Activated CD4-positive, CD25-positive, alpha-beta regulatory T cell (primary cell): ENCODE measurements at places on chromosomes 3 and 15.

DNA sequence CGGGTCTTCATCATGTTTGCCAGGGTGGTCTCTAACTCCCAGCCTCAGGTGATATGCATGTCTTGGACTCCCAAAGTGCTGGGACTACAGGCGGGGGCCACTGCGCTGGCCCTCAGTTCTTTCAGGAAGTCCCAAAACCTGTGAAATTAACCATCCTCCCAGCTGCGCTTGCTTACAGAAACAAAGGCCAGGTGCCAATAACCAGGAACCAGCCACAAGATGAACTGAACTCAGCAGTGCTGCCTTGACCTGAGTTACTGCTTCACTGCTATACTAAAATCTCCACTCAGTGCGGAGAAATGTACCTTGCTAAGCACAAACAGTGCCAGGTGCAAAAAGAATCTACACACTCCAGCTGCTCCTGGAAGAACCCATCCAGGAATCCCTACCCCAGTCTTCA is 3.9 kb upstream of the GCHFR start:
- no peak for DNase-seq

DNA sequence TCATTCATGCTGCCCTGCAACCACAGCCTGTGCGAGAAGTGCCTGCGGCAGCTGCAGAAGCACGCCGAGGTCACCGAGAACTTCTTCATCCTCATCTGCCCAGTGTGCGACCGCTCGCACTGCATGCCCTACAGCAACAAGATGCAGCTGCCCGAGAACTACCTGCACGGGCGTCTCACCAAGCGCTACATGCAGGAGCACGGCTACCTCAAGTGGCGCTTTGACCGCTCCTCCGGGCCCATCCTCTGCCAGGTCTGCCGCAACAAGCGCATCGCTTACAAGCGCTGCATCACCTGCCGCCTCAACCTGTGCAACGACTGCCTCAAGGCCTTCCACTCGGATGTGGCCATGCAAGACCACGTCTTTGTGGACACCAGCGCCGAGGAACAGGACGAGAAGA is 4.7 kb downstream of the TRIM42 start:
- DNase-seq, result no peak

- DNase-seq, result no peak
These were observed 21.3 kb upstream of the TEX9 start for GRCh38 chr15:56343879-56344278.

DNA sequence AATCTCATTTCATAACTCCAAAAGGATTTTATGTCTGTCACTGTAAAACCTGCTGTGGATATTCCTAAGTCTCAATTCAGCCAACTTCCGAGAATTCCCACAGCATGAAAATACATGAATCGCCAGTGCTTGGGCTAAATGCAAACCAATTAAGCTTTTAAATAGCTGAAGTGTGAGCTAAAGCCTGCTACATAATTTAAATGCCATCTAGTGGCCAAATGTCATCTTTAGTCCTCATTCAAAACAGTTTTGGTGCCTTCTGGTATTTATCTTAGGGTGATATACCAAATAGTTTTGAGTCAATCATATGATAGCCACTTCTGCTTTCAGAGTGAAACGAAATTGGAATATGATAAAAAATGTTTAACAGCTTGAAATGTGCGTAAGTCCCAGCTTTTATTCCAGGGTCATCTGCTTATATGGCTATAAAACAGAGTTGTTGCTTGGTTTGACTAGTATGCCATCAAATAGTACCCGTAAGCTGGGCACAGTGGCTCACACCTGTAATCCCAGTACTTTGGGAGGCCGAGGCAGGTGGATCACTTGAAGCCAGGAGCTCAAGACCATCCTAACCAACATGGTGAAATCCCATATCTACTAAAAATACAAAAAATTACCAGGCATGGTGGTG is 41.8 kb upstream of the CCNL1 start:
- DNase-seq, result no peak

GRCh38 chr3:141623691-141624090 is 114.4 kb upstream of the RNF7 start:
- DNase-seq, result no peak

DNA sequence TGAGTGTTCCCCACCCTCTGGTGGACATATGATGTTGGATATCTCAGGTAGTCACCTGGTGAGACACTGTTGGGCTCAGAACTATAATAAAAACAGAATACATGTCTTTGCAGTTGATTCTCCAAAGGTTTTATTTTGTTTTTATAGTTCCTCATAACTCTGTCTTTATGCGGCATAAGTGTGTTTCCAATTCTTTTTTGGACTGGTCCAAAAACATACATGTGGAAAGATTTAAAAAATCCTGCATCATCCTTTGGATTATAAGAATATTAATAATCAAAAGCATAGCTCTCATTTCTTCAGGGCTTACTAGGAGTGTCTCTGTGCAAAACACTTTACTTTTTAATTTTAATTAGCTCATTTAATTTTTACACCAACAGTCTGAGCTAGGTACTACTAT is 71.0 kb upstream of the ANKRD34C start:
- no peak for DNase-seq

DNA sequence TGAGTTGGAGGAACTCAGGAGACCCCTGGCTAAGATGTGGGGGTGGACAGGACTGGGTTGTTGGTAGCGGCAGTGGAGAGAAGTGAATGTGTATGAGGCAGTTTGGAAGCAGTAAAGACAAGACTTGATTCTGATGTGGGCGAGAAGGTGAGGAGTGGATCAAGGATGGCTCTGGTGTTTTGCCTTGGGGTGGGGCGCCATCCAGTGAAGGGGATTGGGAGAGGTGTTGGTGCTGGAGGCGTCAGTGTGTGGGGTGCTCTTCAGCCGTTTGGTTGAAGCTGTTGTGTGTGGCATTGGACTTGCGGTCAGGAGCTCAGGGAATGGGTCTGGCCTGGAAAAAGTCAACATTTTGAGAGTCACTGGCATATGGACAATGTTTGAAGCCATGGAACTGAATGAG is 13.3 kb downstream of the FAN1 start:
- no peak for DNase-seq

DNA sequence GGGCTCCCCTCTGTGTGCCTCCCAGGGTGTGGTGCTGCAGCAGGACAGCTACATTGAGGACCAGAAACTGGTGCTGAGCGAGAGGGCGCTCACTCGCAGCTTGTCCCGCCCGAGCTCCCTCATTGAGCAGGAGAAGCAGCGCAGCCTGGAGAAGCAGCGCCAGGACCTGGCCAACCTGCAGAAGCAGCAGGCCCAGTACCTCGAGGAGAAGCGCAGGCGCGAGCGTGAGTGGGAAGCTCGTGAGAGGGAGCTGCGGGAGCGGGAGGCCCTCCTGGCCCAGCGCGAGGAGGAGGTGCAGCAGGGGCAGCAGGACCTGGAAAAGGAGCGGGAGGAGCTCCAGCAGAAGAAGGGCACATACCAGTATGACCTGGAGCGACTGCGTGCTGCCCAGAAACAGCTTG is 53.7 kb downstream of the KLHL25 start:
- no peak for DNase-seq

- no peak for DNase-seq
These were observed 51.5 kb upstream of the SLCO3A1 start for GRCh38 chr15:91801836-91802534.

GRCh38 chr3:5005367-5005766 is 26.1 kb downstream of the BHLHE40 start:
- DNase-seq, result no peak

DNA sequence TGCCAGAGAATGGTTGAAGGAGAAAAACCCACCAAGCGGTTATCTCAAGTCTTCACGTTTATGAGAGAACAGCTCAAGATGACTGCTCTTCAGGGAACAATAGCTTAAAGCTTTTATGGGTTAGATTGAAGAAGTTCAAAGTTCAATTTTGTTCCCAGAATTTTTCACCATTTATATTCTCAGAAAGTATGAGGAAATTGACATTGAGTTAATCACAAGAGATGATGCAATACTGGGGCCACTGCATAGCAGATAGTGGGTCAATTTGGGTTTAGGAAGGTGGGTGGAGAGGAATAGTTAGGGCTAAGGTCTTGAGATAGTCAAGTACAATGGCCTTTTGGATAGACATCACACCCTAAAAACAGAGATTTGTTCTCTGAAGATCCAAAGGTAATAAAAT is 539.3 kb downstream of the SQOR start:
- no peak for DNase-seq

DNA sequence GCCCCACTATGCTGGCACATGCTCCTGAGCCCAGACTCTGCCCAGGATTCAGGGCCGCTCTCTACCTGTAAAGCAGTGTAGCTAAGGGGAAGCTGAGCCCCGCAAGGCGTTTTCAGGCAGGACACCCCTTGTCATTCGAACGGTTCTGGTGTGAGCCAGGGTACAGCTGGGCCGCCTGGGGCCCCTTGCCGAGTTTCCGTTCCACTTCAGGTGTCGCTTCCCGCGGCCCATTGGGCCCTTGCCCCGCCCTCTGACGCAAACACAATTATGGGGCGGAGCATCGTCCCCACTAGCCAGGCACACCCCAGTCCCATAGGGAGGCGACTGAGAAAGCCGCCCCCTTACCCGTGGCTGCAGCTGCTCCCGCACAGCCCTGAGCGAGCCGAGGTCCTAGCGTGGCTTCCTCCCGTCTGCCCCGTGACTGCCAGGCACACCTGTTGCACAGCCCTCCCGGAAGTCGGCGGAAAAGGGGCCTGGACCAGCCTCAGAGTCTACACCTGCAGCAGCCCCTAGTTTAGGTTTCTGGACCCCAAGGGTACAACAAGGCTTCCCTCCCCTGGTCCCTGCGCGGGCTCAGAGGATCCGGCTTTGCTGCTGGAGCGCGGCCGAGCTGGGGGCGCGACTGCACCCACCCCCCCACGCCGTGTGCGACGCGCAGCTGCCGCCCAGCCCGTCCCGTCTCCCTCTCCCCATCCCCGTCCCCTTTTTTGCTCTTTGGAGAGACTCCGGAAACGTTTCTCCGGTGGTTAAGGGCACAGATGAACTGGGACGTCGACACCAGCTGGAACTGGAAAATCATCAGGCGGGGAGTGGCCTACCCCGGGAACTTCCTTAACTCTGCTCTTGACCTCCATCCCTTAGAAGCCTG is at the start of gene PLSCR2:
PLSCR2 (minus strand) TSS at position 412 of the 868 bp plus-strand sequence. CDS start 9,657 bp downstream, outside the sequence.
- DNase-seq, result peak; percentile 7

- no peak for DNase-seq
These were observed 34.7 kb upstream of the SYNM start for GRCh38 chr15:99070208-99070607.

DNA sequence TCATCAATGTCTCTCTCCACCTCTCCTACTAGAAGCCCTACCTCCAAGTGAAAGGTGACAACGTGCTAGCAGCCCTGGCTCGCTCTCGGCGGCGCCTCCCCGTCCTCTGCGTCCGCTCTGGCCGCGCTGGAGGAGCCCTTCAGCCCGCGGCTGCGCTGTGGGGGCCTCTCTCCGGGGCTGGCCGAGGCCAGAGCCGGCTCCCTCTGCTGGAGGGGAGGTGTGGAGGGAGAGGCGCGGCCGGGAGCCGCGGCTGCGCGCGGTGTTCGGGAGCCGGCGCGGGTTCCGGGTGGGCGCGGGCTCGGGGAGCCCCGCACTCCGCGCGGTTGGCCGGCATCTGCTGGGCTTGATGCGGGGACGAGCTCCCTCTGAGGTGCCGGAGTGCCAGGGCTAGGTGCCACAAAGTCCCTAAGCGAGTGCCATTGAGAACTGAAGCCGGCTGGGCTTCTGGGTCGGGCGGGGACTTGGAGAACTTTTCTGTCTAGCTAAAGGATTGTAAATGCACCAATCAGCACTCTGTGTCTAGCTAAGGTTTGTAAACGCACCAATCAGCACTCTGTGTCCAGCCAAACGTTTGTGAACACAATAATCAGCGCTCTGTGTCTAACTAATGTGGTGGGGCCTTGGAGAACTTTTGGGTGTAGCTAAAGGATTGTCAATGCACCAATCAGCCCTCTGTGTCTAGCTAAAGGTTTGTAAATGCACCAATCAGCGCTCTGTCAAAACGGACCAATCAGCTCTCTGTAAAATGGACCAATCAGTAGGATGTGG is 84.8 kb upstream of the ARRDC4 start:
- no peak for DNase-seq

DNA sequence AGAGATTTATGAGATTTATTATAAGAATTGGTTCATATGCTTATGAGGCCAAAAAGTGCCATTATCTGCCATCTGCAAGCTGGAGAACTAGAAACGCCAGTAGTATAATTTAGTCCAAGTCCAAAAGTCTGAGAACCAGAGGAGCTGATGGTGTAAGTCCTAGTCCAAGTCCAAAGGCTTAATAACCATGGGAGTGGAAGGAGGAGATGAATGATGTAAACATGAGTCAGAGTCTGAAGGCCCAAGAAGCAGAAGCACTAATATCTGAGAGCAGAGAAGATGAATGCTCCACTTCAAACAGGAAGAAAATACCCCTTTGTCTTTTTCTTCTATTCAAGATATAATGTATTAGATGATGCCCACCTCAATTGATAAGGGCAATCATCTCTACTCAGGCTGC is 185.7 kb downstream of the CGGBP1 start:
- DNase-seq, result no peak

GRCh38 chr3:11273891-11274291 is 1.7 kb downstream of the ATG7 start:
- DNase-seq, result no peak

- no peak for DNase-seq
These were observed 26.1 kb downstream of the RPL39L start for GRCh38 chr3:187112934-187113793.

DNA sequence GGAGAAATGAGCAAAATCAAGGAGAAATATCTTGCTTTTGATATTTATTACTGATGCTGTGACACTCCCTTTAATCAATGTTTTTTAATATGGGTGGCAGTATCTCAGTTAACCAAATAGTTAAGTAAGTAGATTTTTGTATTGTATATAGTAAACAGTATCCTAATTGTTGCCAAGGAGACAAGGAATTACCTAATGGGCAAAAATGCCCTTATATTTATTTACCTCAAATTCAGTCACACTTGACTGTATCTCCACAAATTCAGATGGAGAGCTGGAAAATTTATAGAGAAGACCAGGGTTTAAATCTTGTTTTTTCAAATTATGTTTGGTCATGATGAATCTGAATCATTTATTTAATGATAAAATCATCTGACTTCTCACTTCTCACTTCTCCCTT is 3.6 kb upstream of the CHD2 start:
- DNase-seq, result no peak

- no peak for DNase-seq
These were observed 186.7 kb upstream of the SLC2A2 start for GRCh38 chr3:171213178-171213577.

- DNase-seq, result no peak
These were observed 373.4 kb downstream of the OCA2 start for GRCh38 chr15:27725731-27726130.

- DNase-seq, result no peak
These were observed 35.3 kb downstream of the CEP152 start for GRCh38 chr15:48775546-48775945.

- no peak for DNase-seq
These were observed 90.2 kb upstream of the CHD2 start for GRCh38 chr15:92809880-92810361.

DNA sequence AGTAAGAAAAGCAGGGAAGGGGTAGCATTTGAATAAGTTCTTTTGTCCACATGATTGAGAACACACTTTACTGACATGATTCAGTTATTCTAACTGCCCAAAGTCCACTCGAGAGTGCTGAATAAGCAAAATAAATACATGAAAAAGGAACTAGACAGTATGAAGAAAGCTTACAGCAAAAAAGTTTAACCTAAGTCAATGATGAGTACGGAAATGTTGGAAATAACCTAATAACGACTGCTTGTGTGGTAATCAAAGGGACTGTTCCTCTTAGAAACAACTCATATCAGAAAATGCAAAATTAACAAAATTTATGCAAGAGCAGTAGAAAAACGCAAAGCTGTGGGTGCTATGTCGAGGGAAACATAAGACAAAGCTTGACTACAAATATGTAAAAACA is 36.6 kb downstream of the DMXL2 start:
- no peak for DNase-seq

- DNase-seq, result no peak
These were observed 1010.9 kb downstream of the NTRK3 start for GRCh38 chr15:87245592-87245991.
